ENCODE measurements at places on chromosomes 12 and 14. TPM values are rescaled to one million over a fixed set of nuclear protein-coding genes. Genes with fewer than 3 reads are reported as not detected.

Gene HOXC12
- not detected for total RNA-seq

Gene ANG
- total RNA-seq = 8.4 TPM

Gene TECPR2
- 20.3 TPM for total RNA-seq

Gene MFAP5
- total RNA-seq = 206 TPM

Gene POU6F1
- total RNA-seq = 11.5 TPM

Gene CLEC9A
- not detected for total RNA-seq

Gene MMP14
- total RNA-seq = 680 TPM

Gene SMIM41
- total RNA-seq = 0.24 TPM

Gene TNS2
- 77.1 TPM for total RNA-seq

Gene MUCL1
- not detected for total RNA-seq

Gene TOMM20L
- total RNA-seq = not detected

Gene NUAK1
- 37.3 TPM for total RNA-seq

Gene CIROP
- not detected for total RNA-seq

Gene DLGAP5
- 3.1 TPM for total RNA-seq

Gene CRADD
- total RNA-seq = 12.7 TPM

Gene CFAP251
- 4.0 TPM for total RNA-seq

Gene CCDC184
- 0.97 TPM for total RNA-seq

Gene DTX3
- total RNA-seq = 21.3 TPM

Gene SYNDIG1L
- total RNA-seq = not detected

Gene INHBE
- 0.85 TPM for total RNA-seq

Gene TAS2R20
- 7.5 TPM for total RNA-seq

Gene IFNG-AS1
- total RNA-seq = not detected

Gene FAIM2
- total RNA-seq = 0.97 TPM

Gene CELA1
- total RNA-seq = not detected

Gene POTEM
- not detected for total RNA-seq

Gene PTCSC3
- not detected for total RNA-seq

Gene REP15
- 2.6 TPM for total RNA-seq

Gene KLHL33
- total RNA-seq = 0.32 TPM

Gene TMTC2
- 20.5 TPM for total RNA-seq

Gene NGB
- not detected for total RNA-seq

Gene LRTM2
- not detected for total RNA-seq

Gene TTC5
- 15.3 TPM for total RNA-seq

Gene PZP
- not detected for total RNA-seq

Gene PRB2
- total RNA-seq = not detected

Gene KLRK1
- not detected for total RNA-seq

Gene ING4
- 40.1 TPM for total RNA-seq

Data from hair follicle dermal papilla cell (primary cell).